Neuronal stem cell (in vitro differentiated cells): ENCODE measurements at places on chromosomes 12 and 14.

GRCh38 chr12:75974323-75975187 lies 57.0 kb downstream of the PHLDA1 start:
- no peak for DNase-seq
- H3K4me1 ChIP-seq, result peaks cover 17% of the 10 kb centered on the region
- H3K36me3 ChIP-seq, result no peaks in the 10 kb centered on the region
- H3K4me3 ChIP-seq, result no peak overlapping the region
- H3K27ac ChIP-seq, result no peak overlapping the region
- no peaks in the 10 kb centered on the region for H3K27me3 ChIP-seq

- DNase-seq, result peak; percentile 47
- H3K27me3 ChIP-seq, result peaks cover 9% of the 10 kb centered on the region
- no peak overlapping the region for H3K27ac ChIP-seq
- H3K36me3 ChIP-seq, result no peaks in the 10 kb centered on the region
Measured at GRCh38 chr12:3490895-3491144, 183 bp upstream of the PRMT8 start.

GRCh38 chr14:94975366-94975765 lies 182.0 kb downstream of the DICER1 start:
- no peak overlapping the region for H3K4me3 ChIP-seq
- no peaks in the 10 kb centered on the region for H3K36me3 ChIP-seq
- peaks cover 10% of the 10 kb centered on the region for H3K4me1 ChIP-seq
- no peak overlapping the region for H3K27ac ChIP-seq

DNA sequence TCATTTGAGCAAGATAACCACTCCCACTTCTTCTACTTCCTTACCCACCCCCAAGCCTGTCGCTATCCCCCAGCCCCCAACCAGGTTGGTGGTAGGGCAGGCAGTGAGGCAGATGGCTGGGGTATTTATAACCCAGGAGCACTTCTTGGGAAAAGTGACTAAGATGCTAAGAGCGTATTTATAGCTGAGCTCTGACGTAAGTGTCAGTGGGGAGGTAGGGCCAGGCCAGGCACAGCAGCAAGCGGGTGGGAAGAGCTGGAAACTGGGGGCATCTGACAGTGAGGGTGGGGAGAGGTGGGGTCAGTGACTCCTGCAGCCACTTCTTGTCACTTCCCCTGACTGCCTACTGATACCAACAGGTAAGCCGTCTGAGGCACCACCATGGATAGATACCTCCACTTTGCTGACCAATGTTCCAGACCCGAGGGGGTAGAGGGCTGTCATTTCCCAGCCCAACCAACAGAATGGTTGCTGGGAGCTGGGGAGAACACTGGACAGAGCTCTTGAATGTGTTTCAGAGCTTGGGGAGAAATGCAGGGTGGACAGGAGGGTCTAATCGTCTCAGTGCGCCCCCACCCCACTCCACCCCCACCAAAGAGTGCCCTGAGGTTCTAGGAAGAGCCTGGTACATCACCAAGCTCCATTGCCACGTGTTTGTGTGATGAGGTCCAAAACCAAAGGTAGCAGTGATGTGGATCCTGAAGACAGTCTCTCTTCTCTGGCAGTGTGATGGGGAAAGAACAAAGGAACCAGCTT lies 2.7 kb upstream of the INHBE start:
- H3K27ac ChIP-seq, result no peak overlapping the region
- no peaks in the 10 kb centered on the region for H3K36me3 ChIP-seq
- no peaks in the 10 kb centered on the region for H3K27me3 ChIP-seq
- peaks cover 16% of the 10 kb centered on the region for H3K4me1 ChIP-seq

DNA sequence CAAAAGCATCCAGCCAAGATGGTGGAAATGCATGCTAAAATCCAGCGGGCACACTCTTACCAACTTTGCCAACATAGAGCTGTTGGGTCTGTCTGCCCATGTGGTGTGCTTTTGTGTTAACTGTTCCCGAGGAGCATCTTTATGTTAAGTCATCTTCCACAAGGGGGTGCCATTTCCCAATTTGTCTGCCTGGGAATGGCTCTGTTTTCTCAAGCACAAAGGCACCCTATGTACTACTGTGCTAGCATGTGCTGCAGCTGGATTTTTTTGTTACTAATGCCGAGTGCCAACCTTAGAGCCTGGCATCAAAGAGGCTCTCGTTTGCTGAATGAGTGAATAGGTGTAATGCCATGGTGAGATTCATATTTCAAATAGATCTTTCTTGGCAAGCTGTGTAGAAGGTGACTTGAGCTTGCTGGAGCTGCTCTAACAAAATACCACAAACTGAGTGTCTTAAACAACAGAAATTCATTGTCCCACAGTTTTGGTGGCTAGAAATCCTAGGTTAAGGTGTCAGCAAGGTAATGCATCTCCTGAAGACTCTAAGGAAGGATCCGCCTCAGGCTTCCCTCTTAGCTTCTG lies 74.3 kb downstream of the TRHDE start:
- H3K27me3 ChIP-seq, result no peaks in the 10 kb centered on the region
- no peak overlapping the region for H3K27ac ChIP-seq
- H3K4me3 ChIP-seq, result no peak overlapping the region
- H3K4me1 ChIP-seq, result peaks cover 7% of the 10 kb centered on the region
- H3K36me3 ChIP-seq, result no peaks in the 10 kb centered on the region

- DNase-seq, result no peak
- no peaks in the 10 kb centered on the region for H3K27me3 ChIP-seq
- no peak overlapping the region for H3K4me3 ChIP-seq
- H3K36me3 ChIP-seq, result no peaks in the 10 kb centered on the region
- no peaks in the 10 kb centered on the region for H3K4me1 ChIP-seq
Measured at GRCh38 chr14:58749066-58749669, 111.4 kb downstream of the DACT1 start.

- no peaks in the 10 kb centered on the region for H3K27me3 ChIP-seq
- H3K4me1 ChIP-seq, result no peaks in the 10 kb centered on the region
- H3K27ac ChIP-seq, result no peak overlapping the region
- no peak overlapping the region for H3K4me3 ChIP-seq
Measured at GRCh38 chr12:102215992-102216691, 18.5 kb upstream of the PMCH start.

DNA sequence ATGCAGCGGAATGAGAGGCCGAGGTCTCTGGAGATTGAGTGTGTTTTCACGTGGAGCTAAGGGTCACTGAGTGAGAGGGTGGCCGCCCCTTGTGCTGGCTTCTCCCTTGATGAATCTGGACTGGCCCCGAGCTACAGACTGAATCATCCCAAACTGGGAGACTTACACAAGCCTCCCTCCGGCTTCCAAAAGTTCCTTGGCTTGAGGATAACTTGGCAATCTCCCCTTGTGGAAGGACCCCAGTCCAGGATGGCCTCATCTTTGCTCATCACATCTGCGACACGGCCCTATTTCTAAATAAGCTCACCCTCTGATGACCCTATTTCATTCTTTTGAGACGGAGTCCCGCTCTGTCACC lies 41.5 kb upstream of the FBRSL1 start:
- no peak overlapping the region for H3K4me3 ChIP-seq
- H3K36me3 ChIP-seq, result no peaks in the 10 kb centered on the region
- no peaks in the 10 kb centered on the region for H3K27me3 ChIP-seq
- H3K27ac ChIP-seq, result no peak overlapping the region

DNA sequence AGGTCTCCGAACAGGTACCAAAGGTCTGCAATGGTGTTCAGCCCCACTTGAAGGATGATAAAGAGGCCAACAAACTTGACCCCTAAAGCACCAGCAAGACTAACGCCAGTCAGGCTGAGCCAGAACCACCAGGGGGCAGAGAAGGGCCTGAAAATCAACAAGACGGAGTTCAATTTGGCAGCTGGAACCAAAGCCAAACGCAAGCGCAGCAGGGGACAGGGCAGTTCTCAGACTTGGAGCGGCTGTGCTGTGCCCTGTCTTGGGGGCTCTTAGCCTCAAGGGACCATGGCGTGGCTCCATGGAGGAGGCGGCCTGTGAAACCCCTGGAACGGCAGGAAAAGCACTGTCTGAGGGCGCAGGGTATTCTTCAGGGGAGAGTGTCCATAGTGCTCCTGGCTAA lies 19.6 kb downstream of the POMT2 start:
- H3K27me3 ChIP-seq, result no peaks in the 10 kb centered on the region
- H3K36me3 ChIP-seq, result peaks cover 12% of the 10 kb centered on the region

DNA sequence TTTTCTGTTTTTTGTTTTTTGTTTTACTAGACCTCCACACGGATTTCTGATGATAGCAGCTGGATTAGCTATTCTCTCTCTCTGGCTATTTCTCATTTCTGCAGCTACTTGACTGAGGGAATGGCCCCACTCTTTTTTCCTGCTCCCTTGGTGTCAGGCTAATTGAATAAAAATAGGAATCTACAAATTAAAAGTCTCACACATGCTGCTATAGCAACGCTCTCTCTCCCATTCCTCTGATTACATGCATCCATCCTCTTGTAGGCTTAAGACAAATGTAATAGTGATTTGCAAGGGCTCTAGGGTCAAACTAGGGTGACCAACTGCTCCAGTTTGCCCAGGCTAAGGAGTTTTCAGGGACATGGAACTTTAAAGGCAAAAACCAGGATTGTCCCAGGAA lies 221.8 kb downstream of the PHLDA1 start:
- no peak overlapping the region for H3K27ac ChIP-seq
- no peaks in the 10 kb centered on the region for H3K36me3 ChIP-seq
- H3K27me3 ChIP-seq, result no peaks in the 10 kb centered on the region
- no peak for DNase-seq
- peaks cover 40% of the 10 kb centered on the region for H3K4me1 ChIP-seq

DNA sequence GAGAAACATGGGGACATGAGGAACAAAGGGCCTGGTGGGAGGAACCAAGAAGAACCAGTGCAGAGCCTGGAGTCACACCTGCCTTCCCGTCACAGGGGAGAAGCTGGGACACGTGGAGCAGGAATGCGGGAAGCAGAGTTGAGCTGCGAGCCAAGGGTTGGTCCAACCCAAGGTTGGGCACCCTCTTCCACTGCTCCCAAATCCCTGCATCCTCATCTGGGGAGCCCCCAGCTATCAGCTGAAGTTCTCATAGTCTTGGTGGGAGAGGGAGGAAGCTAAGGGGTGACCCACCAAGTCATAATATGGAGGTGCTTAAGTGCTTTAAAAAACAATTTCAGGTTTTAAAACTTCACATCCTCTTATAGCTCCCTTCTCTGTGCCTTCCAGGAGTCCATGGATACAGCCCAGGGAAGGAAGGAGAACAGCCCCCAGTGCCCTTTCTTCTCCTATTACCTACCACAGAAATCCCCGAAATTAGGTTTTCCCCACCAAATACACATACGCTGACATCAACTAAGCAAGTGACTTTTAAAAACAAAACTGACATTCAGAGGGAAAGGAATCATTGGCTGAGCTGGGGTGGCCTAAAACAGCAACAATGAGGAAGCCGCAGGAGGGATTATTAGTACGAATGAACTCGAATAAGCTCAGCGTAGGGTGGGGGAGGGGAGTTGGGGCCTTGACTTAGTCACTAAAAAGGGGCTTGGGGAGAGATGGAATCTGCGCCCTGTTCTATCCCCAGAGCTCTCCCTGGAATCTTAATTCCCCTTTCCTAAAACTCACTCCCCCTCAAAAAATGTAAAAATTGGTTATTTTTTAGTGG lies 4.5 kb downstream of the MYL6 start:
- H3K27ac ChIP-seq, result peak overlapping the region; percentile 67
- peaks cover 37% of the 10 kb centered on the region for H3K4me1 ChIP-seq
- H3K36me3 ChIP-seq, result peaks cover 84% of the 10 kb centered on the region
- no peak for DNase-seq

DNA sequence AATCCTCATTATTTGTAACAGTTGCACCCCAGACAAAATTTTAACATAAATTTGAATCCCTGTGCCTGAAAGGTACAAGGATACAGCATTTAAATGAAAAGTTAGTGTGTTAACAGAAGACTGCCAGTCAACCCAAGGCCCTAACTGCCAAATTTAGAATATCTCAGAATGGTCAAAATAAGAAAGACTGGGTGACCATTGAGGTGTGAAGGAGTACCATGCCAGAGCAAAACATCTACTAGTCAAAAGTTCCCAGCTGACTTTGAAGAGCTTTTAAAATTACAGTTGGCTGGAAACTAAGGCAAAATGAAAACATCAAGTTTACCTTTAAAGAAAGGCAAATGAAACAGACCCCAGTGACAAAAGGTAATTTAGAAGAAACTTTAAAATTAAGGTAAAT lies 18.4 kb downstream of the SAV1 start:
- no peak overlapping the region for H3K27ac ChIP-seq
- H3K27me3 ChIP-seq, result no peaks in the 10 kb centered on the region
- peaks cover 8% of the 10 kb centered on the region for H3K36me3 ChIP-seq

GRCh38 chr12:68131867-68132414 lies 27.6 kb downstream of the IFNG start:
- H3K27ac ChIP-seq, result no peak overlapping the region
- no peaks in the 10 kb centered on the region for H3K36me3 ChIP-seq
- no peak overlapping the region for H3K4me3 ChIP-seq

GRCh38 chr12:11684393-11684792 lies 34.9 kb downstream of the ETV6 start:
- H3K36me3 ChIP-seq, result no peaks in the 10 kb centered on the region
- no peaks in the 10 kb centered on the region for H3K27me3 ChIP-seq
- H3K4me3 ChIP-seq, result no peak overlapping the region
- H3K27ac ChIP-seq, result no peak overlapping the region
- no peaks in the 10 kb centered on the region for H3K4me1 ChIP-seq
- DNase-seq, result no peak

DNA sequence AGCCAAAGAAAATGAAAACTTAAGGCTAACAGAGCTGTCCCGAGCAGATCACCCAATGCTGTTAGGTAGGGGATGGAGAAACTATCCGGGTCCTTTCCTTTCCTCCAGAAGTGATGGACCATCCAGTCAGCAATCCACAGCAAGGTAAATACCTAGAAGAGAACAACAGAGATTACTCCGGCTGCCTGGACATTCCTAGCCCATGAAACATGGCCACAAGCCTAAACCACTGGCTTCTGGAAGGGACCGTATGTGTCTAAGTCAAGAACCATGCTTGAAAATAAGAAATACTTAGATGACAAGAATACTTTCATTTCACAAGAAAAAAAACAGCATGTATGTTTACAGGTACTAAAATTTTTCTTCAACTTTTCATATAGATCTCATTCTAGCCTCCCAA lies 152.9 kb downstream of the SLC41A2 start:
- H3K4me3 ChIP-seq, result no peak overlapping the region
- no peak overlapping the region for H3K27ac ChIP-seq
- no peak for DNase-seq

- no peaks in the 10 kb centered on the region for H3K4me1 ChIP-seq
- H3K36me3 ChIP-seq, result no peaks in the 10 kb centered on the region
- no peaks in the 10 kb centered on the region for H3K27me3 ChIP-seq
- H3K4me3 ChIP-seq, result no peak overlapping the region
Measured at GRCh38 chr12:106945261-106945851, 10.4 kb upstream of the TMEM263 start.

GRCh38 chr12:123164710-123165261 lies 13.9 kb upstream of the PITPNM2 start:
- H3K4me1 ChIP-seq, result no peaks in the 10 kb centered on the region
- no peak overlapping the region for H3K27ac ChIP-seq
- no peak overlapping the region for H3K4me3 ChIP-seq
- H3K36me3 ChIP-seq, result peaks cover 23% of the 10 kb centered on the region
- no peak for DNase-seq
- no peaks in the 10 kb centered on the region for H3K27me3 ChIP-seq

- DNase-seq, result no peak
- H3K27ac ChIP-seq, result no peak overlapping the region
- no peaks in the 10 kb centered on the region for H3K27me3 ChIP-seq
- no peaks in the 10 kb centered on the region for H3K36me3 ChIP-seq
Measured at GRCh38 chr12:68166317-68166831, 6.8 kb upstream of the IFNG start.

GRCh38 chr14:50272498-50272897 lies 39.5 kb downstream of the L2HGDH start:
- DNase-seq, result no peak
- no peaks in the 10 kb centered on the region for H3K27me3 ChIP-seq
- H3K4me1 ChIP-seq, result no peaks in the 10 kb centered on the region
- H3K4me3 ChIP-seq, result no peak overlapping the region

GRCh38 chr14:103563226-103563620 lies 463 bp downstream of the COA8 start:
- H3K4me1 ChIP-seq, result peaks cover 8% of the 10 kb centered on the region
- peaks cover 40% of the 10 kb centered on the region for H3K36me3 ChIP-seq
- peak overlapping the region; percentile 97 for H3K27ac ChIP-seq
- peak overlapping the region; percentile 97 for H3K4me3 ChIP-seq
- DNase-seq, result no peak
